ENCODE measurements at places on chromosomes 5 and 9. TPM values are rescaled to one million over a fixed set of nuclear protein-coding genes. Genes with fewer than 3 reads are reported as not detected.

GRCh38 chr5:103283120-103283519 is 24.6 kb downstream of the MACIR start:
- no peak for DNase-seq

DNA sequence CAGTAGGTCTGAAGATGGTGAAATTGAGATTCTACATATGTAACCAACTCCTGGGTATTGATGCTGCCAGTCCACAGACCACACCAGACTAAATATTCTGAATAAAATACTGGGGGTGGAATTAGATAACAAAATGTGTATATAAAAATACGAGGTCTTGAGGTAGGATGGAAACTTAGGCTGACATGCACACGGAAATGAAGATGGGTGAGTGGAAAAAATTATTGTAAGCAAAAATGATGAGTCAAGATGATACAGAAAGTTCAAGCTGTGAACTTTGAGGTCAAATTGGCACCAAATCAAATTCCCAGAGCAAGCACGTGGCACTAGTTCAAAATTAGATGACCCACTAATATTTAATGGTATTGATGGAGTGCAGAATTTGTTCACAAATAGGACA is 713.4 kb upstream of the ACO1 start:
- no peak for DNase-seq

GRCh38 chr5:91329283-91329682 is 53.8 kb downstream of the ARRDC3 start:
- DNase-seq = no peak

- no peak for DNase-seq
These were observed at the start of gene DOCK2 for GRCh38 chr5:169637085-169637548. Gene DOCK2, plus strand, starts transcription at chr5:169637275. Its CDS starts 52 bp downstream, at chr5:169637327.

DNA sequence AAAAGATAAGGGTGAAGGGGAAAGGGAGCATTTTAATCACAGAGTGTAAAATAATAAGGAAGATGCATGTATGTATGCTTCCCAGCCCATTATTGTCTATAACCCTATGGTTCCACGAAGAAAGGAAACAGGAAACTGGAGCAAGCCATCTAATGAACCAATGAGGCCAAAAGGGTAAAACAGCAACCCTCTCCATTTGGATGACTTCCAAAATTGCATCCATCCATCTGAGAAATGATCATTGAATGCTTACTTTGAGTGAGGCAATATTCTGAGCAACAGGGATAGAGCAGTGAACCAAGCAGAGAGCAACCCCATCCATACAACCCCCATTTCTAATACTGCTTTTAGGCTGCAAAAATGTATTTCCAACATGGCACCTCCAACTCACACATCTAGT is 46.9 kb downstream of the ARL15 start:
- DNase-seq = no peak

DNA sequence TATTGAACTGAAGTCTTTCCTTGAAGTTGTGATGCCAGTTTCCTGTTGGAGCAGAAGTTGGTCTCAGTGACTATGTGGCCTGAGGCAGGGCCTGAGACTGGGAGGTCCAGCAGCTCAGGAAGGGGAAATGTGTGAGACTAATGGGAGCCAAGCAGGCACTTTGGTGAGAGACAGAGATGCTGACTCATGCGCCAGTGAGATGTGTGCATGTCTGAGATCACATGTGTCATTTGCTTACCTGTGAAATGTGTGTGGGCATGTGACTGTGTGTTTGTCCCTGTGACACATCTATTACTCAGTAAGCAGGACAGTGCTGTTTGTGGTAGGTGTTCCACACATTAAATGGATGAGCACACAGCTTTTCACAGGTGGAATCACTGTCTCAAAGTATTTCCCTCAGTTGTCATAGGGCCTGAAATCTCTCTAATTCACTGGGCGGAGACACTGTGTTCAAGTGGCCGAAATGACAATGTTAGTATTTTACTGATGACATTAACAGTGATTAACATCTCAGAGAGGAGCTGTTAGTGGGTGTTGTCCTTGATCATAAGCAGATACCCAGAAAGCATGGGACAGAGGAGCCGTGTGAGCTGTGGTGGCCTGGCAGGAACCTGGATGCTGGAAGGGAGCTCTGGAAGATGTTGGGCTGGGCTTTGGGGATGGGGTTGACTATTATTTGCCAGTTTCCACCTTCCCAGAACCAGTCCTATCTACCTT is 7.4 kb downstream of the NPR2 start:
- DNase-seq = no peak

GRCh38 chr9:107478805-107479204 is 10.8 kb downstream of the KLF4 start:
- no peak for DNase-seq

GRCh38 chr5:84361572-84361971 is 23.1 kb downstream of the EDIL3 start:
- no peak for DNase-seq

- no peak for DNase-seq
These were observed 176.1 kb downstream of the MLLT3 start for GRCh38 chr9:20446248-20446647.

DNA sequence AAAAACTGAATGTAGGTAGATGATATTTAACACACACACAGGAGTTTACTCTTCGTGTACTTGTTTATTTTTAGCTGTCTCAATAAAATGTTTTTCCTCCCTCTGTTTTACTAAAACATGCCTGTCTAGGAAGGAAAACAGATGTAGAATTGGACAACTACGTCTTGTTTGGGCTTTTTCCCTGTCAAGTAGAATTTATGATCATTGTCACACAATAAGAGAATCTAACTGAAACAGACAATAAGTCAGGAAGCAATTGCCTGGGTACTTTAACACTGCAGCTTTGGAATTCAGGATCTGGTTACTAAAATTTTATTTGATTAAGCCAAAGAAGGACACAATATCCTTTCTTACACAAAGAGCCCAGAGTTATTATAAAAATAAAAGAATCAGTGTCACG is 164.2 kb downstream of the ZDHHC21 start:
- no peak for DNase-seq

DNA sequence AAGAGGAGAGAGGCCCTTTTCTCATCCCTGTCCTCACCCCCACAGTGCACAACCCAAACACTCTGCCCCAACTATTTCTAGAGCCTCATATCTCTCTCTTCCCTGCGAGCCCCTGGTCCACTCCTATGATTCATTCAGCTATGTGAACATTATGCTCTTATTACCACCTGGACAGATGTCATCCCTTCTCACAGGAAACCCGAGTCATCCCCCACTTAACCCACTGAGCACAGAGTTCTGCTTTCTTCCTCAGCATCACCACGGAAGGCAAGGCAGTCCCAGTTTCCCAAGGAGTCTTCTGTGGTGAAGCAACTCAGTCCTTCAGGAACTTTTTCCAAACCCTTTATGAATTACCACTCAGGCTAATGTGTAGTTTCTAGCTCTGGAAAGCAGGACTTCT is 1.3 kb downstream of the DNAI1 start:
- DNase-seq = no peak

DNA sequence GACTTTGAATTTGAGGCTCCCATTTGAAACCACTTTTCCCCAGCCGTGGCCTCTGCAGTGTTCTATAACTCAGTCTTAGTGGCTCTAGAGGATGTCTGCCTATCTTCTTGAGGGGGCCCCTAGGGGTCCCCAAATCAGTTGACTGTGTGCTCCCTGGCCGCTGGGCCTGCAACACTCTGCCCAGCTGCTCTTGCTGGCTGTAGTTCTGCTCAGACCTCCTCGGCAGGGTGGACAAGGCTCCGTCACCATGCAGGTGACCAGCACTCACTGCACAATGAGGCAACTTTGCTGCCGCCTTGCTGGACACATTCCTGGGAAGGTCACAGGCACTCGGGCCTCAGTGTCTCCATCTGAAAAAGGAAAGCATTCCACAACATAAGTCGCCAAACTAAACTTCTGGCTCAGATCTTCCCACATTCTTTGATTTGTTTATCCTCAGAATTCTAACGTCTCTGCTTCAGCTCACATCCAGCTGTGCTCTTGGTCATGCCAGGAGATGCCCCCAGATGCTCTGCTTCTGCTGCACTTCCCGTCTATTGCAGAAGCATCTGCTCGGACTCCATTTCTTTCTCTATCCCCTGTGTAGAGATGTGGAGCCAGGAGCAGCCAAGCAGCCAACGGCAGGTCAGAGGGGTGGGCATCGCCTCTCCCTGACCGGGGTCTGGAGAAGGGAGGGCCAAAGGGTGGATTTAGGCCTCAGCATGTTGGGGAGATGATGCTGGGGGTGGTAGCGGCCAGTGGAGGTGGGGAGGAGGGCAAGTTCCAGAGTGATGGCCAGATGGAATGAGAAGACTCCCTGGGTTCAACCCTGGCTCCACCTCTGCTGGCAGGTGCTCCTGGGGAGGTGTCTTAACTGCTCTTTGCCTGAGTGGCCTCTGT is 133.6 kb downstream of the MVB12B start:
- no peak for DNase-seq

DNA sequence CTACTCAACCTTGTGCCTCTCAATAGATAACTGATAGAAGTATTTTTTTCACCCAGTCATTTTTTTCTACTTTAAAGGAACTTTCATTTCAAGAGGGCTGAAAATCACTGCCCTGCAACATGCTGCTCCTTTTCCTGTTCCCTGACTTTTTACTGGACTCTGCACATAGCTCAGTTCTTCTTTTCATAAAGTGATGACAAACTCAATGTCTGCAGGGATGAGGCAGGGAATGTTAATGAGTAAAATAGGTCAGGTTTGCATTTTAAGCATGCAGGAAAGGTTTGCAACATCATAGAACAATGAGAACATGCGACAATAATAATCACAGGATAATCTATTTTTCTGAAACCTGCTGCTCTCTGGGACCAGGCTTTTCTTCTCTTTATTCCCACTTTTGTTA is 172.2 kb upstream of the SGCD start:
- DNase-seq = no peak

- DNase-seq = peak; percentile 38
These were observed 139.6 kb upstream of the RASA1 start for GRCh38 chr5:87127956-87128687.

GRCh38 chr5:57932761-57933160 is 450.1 kb upstream of the ACTBL2 start:
- no peak for DNase-seq

Gene ADAMTS2
- polyA plus RNA-seq = 2.2 TPM

Gene QRFP
- not detected for polyA plus RNA-seq

Gene PCDHB6
- 1.5 TPM for polyA plus RNA-seq

Gene OLFML2A
- 6.3 TPM for polyA plus RNA-seq

Gene ANXA1
- 5.1 TPM for polyA plus RNA-seq

Gene SETD9
- 4.6 TPM for polyA plus RNA-seq

Data from brain (organoid and tissue), 16 donors.